ENCODE measurements at places on chromosomes 16 and 17. TPM values are rescaled to one million over a fixed set of nuclear protein-coding genes. Genes with fewer than 3 reads are reported as not detected.
A peak's percentile ranks its signal among the peaks of the same experiment; 100 is the strongest.

- H3K27ac ChIP-seq = no peak overlapping the region
- DNase-seq = no peak
- H3K36me3 ChIP-seq = no peaks in the 10 kb centered on the region
- peaks cover 3% of the 10 kb centered on the region for H3K4me1 ChIP-seq
- H3K4me3 ChIP-seq = no peak overlapping the region
These were observed 54.9 kb upstream of the GPRC5B start for GRCh38 chr16:19939553-19939952.

DNA sequence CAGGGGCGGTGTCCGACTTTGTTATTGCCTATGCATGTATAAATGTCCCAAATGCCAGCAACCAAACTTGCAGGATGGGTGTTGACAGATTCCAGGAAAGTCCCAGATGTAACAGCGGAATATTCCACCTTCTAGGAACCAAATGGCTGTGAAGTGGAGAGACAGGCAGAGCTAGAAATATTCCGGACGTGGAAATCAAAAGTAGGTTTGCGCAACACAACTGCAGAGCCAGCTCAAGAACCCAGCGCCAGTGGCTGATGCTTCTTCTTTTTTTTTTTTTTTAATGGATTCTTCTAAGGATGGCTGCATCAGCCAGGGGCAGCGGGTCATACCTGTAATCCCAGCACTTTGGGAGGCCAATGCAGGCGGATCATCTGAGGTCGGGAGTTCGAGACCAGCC lies 601.7 kb downstream of the MAF start:
- no peak overlapping the region for H3K4me3 ChIP-seq
- no peak for DNase-seq
- no peak overlapping the region for H3K27ac ChIP-seq

- no peaks in the 10 kb centered on the region for H3K27me3 ChIP-seq
- H3K4me3 ChIP-seq = no peak overlapping the region
- no peaks in the 10 kb centered on the region for H3K36me3 ChIP-seq
- H3K4me1 ChIP-seq = no peaks in the 10 kb centered on the region
- DNase-seq = no peak
- H3K27ac ChIP-seq = no peak overlapping the region
These were observed 7.4 kb downstream of the ZNF594 start for GRCh38 chr17:5184288-5184687.

TP53TG3B gene
- polyA plus RNA-seq = not detected

EVPL gene
- 0.35 TPM for polyA plus RNA-seq

HOXB4 gene
- polyA plus RNA-seq = not detected

SYT17 gene
- 26.6 TPM for polyA plus RNA-seq

- no peaks in the 10 kb centered on the region for H3K36me3 ChIP-seq
- H3K27ac ChIP-seq = no peak overlapping the region
- no peak overlapping the region for H3K4me3 ChIP-seq
These were observed 4.8 kb upstream of the VAC14 start for GRCh38 chr16:70805787-70806186.

DNA sequence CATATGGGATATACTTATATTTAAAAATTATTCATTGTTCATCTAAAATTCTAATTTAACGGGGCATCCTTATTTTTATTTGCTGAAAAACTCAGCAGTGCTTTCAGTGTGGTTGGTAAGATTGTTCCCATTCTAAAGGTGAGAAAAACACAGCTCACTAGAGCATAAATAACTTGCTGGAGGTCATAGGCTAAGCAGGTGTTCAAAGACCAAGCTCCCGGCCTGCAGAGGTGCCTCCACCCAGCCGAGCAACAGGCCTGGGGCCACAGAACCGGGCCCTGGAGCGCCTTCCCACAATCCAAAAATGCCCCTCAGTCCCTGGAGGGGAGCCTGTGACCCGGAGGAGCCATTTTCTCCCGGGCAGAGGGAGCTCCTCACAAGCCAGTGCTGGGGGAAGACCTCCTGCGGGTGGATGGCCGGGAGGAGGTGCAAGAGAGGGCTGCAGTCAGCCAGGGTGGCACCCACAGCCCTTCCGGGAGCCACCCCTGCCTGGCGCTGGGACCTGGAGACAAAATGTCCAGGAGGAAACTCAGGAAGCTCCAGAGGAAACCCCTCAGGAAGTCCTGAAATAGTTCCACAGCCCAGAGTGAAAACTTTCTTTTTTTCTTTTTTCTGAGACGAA lies 14.7 kb downstream of the ABR start:
- H3K4me3 ChIP-seq = no peak overlapping the region
- H3K27ac ChIP-seq = no peak overlapping the region
- no peak for DNase-seq

SLC25A10 gene
- polyA plus RNA-seq = 60.9 TPM

ACD gene
- polyA plus RNA-seq = 58.0 TPM

DNA sequence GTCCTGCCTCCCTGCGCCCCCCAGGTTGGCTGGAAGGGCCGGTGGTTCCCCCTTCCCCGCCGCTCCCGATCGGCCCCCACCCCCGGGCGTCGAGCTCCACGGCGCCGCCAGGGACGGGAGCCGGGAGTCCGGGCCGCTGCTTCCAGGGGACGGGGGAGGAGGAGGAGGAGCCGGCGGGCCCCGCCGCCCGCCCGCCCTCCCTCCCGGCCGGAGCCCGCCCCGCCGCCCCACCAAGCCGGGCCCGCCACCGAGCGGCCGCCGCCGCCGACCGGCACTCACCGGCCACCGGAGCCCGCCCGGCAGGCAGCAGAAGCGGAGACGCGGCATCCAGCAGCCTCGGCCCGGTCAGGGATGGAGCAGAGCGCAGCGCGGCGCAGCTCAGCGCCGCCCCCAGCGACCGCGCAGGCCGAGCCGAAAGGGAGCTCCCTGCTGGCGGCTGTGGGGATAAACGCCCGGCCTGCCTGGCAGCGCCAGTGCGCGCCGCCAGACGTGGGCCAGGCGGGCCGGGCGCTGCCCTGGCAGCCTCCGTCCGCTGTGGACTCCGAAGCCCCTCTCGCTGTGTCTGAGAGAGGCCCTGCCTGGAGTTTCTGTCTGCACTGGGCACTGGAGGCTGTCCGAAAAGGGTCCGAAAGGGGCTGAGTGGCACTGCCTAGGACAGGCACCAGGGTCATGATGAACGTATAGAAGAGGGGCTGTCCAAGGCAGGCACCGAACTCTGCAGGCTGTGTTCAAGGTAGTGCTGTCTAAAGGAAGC lies at the start of gene MYO18A:
Gene MYO18A (minus strand): TSS at position 365 of the 754 bp plus-strand sequence. CDS start 13,458 bp downstream, outside the sequence.
- peak; percentile 89 for DNase-seq
- peaks cover 10% of the 10 kb centered on the region for H3K27me3 ChIP-seq
- H3K36me3 ChIP-seq = no peaks in the 10 kb centered on the region
- H3K4me1 ChIP-seq = peaks cover 6% of the 10 kb centered on the region

GRCh38 chr17:42133461-42134041 lies 10.9 kb downstream of the HSPB9 start:
- H3K4me1 ChIP-seq = no peaks in the 10 kb centered on the region
- no peak overlapping the region for H3K27ac ChIP-seq
- DNase-seq = no peak
- peaks cover 18% of the 10 kb centered on the region for H3K36me3 ChIP-seq
- H3K27me3 ChIP-seq = no peaks in the 10 kb centered on the region
- no peak overlapping the region for H3K4me3 ChIP-seq

DNA sequence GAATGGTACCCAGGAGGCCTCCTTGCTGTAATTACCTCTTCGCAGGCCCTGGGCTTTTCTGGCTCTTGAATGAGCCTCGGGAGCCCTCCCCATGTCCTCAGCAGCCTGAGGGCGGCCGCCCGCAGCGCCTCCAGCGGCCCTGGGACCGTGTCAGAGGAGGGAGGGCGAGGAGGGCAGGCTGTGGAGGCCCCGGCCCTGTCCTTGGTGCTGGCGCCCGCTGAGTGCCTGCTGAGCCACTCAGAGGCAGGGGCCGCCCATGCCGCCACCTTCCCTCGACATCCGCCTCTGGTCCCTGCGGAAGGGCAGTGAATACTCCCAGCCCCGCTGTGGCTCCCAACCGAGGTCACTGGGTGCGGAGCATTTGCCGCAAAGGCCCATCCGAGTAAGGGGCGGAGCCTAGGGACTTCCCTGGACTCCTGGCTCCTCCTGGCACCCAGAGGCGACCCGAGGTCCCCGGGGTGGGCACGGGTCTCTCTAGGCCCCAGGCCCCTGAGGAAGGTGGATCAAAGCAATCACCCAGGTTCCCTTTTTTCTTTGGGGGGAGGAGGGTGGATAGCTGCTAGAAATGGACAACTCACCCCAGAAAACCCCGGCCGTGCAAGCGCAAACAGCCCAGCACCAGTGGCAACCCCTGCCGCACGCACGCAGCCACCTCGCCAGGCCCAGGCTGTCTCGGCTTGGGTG lies 2.8 kb downstream of the RBFOX3 start:
- H3K4me3 ChIP-seq = no peak overlapping the region
- H3K4me1 ChIP-seq = no peaks in the 10 kb centered on the region
- peaks cover 40% of the 10 kb centered on the region for H3K27me3 ChIP-seq
- DNase-seq = peak; percentile 38

DNA sequence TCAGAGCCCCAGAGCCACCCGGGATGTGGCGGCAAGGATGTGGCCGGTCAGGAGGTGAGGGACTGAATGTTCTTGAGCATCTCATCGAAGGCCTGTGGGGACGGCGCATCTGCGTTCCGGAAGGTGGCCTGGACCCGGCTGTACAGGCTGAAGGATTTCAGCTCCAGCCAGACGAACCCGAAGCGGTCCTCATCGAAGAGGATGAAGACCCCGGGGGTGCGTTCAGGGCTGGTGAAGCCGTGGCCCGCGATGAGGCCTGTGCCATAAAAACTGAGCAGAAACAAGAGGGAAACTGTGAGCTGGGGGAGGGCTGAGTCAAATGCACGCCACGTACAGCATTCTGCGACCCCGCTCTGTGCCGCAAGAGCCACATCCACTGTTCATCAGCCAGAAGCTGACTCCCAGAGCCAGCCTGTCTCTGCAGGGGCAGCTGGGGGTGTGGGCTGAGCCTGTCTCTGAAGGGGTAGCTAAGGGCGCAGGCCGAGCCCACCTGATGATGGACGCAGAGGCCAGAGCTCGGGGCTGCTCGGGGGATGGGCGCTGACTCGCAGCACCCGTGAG lies 14.1 kb upstream of the C16orf95 start:
- no peak for DNase-seq
- H3K27me3 ChIP-seq = no peaks in the 10 kb centered on the region
- H3K36me3 ChIP-seq = peaks cover 14% of the 10 kb centered on the region
- no peaks in the 10 kb centered on the region for H3K4me1 ChIP-seq
- H3K4me3 ChIP-seq = no peak overlapping the region

DNA sequence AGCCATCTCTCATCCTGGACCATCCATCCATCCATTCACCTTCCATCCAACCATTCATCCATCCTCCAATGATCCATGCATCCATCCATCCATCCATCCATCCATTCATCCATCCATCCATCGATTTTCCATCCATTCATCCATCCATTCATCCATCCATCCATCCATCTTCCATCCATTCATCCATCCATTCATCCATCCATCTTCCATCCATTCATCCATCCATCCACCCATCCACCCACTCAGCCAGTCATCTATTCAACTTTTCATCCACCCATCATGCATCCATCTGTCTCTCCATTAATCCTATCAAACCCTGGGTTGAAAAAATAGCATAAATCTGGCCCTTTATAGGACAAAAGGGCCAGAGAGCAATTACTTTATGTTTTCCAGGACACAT lies 158.3 kb upstream of the WSCD1 start:
- DNase-seq = no peak
- no peaks in the 10 kb centered on the region for H3K36me3 ChIP-seq
- peaks cover 4% of the 10 kb centered on the region for H3K4me1 ChIP-seq
- H3K27ac ChIP-seq = no peak overlapping the region
- no peaks in the 10 kb centered on the region for H3K27me3 ChIP-seq
